ENCODE measurements at places on chromosomes 12 and 14.

DNA sequence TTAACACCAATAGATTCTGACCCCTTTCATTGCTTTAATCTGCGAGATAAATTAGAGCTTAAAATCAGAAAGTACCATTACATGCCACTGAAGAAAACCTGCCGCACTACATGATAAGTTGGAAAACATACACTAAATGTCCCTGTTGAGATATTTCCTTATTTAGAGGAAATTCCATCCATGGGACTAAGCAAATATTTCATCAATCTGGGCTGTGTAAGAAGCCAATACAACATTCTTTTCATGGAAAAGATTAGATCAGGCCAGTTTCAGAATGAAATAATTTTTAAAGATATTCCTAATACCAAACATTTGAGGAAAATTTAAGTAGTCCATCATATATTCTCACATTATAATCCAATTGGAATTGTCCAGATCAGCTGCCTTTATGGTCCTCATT, 112.8 kb downstream of the LLPH start:
- peak overlapping the region; percentile 84 for H3K27ac ChIP-seq
- H3K4me3 ChIP-seq: no peak overlapping the region
- no peaks in the 10 kb centered on the region for H3K4me1 ChIP-seq
- H3K27me3 ChIP-seq: no peaks in the 10 kb centered on the region
- no peak for DNase-seq

DNA sequence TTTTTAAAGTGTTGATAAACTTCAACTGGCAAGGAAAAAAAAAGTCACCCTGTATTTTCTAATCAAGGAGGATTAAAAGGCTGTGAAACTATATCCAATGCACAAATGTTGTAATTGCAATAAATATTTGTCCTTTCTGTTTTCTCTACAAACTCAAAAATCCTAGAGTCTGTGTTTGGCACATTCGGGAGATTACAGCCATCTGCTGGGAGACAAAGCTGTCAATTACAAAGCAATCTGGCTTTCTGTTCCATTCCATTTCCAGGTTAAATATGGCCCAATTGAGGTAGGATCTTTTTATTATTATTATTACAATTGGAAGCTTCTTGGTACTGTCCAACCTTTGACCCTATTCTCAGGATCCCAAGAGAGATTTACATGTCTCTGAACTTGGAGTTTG, 295.9 kb downstream of the DIO2 start:
- no peaks in the 10 kb centered on the region for H3K36me3 ChIP-seq
- DNase-seq: no peak
- no peaks in the 10 kb centered on the region for H3K4me1 ChIP-seq
- no peak overlapping the region for H3K27ac ChIP-seq
- no peak overlapping the region for H3K4me3 ChIP-seq

DNA sequence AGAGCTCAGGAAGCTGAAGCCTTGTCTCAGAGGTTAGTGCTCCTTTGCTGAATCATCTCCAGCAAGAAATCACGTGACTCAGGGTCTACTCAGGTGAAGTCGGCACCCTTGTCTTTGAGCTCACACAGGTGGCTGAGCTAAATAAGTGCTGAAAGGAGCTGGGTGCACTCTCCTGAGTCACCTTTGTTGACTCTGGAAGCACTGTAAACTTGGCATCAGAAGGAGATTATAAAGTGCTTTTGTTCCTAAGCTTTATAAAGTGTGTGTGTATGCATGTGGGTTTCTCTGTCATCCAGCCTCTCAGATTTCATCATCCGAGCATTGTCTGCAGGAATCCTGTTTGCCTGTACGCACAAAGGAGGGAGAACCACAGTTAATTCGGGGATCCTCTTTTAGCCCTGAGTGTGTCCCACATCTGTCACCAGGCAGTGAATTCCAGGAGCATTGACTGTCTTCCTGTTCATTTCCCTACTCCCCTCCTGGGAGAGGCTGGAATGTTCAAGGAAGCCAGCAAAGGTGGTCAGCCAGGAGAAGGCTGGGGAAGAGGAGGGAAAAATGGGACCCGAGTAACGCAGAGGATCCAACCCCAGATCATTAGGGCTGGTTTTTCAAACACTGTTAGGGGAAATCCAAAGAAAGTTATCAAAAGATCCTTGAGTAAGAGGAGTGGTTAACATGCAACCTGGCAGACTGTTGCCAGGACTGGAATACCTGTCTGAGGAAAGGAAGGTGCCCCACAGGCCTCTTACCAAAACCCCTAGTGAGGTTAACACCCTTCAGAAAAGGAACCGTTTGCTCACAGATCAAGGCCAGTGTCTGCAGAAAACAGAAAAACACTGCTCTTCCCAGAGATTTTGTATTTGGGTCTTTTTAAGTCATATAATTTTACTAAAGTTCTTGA, 157.5 kb upstream of the HIF1A start:
- H3K27me3 ChIP-seq: no peaks in the 10 kb centered on the region
- no peak for DNase-seq
- no peaks in the 10 kb centered on the region for H3K36me3 ChIP-seq

- H3K4me1 ChIP-seq: no peaks in the 10 kb centered on the region
- H3K36me3 ChIP-seq: no peaks in the 10 kb centered on the region
- DNase-seq: no peak
Observed at GRCh38 chr12:92444763-92445162, 258.0 kb upstream of the PLEKHG7 start.

DNA sequence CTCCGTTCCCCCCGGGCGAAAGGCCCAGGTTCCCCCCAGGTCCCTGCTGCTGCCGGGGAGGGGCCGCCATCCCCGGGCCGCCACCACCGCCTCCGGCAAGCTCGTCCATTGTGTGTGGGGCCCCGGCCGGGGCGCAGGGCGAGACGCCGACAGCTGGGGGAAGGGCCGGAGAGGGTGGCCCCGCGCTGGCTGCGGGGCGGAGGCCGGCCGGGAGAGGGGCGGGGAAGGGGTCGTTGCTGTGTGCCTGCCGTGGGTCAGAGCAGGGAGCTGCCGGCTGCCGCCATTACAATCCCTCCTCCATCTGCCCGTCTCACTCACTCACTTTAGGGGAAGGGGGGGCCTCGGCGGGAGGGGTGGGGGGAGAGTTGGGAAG, at the start of gene STRN3:
Gene STRN3, minus strand, starts transcription at position 303 of the 373 bp plus-strand sequence. Its CDS starts 194 bp downstream, at position 109.
- H3K27ac ChIP-seq: peak within 1 kb of the TSS; percentile 98
- H3K27me3 ChIP-seq: no peaks in the 10 kb centered on the region
- DNase-seq: no peak
- peaks cover 12% of the 10 kb centered on the region for H3K36me3 ChIP-seq

GRCh38 chr12:76929499-76929898, 50.7 kb upstream of the CSRP2 start:
- no peaks in the 10 kb centered on the region for H3K4me1 ChIP-seq
- DNase-seq: no peak
- H3K36me3 ChIP-seq: no peaks in the 10 kb centered on the region
- no peak overlapping the region for H3K27ac ChIP-seq
- no peak overlapping the region for H3K4me3 ChIP-seq

DNA sequence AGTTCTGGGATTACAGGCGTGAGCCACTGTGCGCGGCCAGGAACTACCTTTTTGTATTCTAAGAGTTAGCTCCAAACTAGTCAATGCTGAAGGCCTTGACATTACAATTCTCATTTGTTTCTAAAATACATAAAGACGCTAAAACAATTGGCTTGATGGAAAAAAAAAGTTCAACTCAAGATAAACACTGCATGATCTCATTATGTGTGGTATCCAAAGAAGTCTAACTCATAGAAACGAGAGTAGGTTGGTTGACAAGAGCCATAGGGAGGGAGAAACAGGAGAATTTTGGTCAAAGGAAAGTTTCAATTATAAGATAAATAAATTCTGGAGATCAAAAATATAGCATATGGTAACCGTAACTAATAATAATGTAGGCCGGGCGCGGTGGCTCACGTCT, 20.0 kb upstream of the RNF34 start:
- no peak overlapping the region for H3K4me3 ChIP-seq
- H3K4me1 ChIP-seq: no peaks in the 10 kb centered on the region
- no peaks in the 10 kb centered on the region for H3K27me3 ChIP-seq
- H3K36me3 ChIP-seq: no peaks in the 10 kb centered on the region
- no peak overlapping the region for H3K27ac ChIP-seq

GRCh38 chr14:31174433-31174832, 33.2 kb downstream of the HECTD1 start:
- no peak overlapping the region for H3K4me3 ChIP-seq
- H3K27ac ChIP-seq: no peak overlapping the region
- H3K36me3 ChIP-seq: peaks cover 32% of the 10 kb centered on the region

- H3K27ac ChIP-seq: peak overlapping the region; percentile 53
- no peaks in the 10 kb centered on the region for H3K4me1 ChIP-seq
- no peaks in the 10 kb centered on the region for H3K27me3 ChIP-seq
- H3K4me3 ChIP-seq: peak overlapping the region; percentile 92
- DNase-seq: no peak
Observed at GRCh38 chr12:77064896-77065360, 441 bp downstream of the E2F7 start.

GRCh38 chr12:57240066-57240921, 10.7 kb downstream of the STAC3 start:
- H3K36me3 ChIP-seq: no peaks in the 10 kb centered on the region
- H3K4me1 ChIP-seq: peaks cover 23% of the 10 kb centered on the region
- DNase-seq: peak; percentile 80
- H3K4me3 ChIP-seq: peak overlapping the region; percentile 72
- H3K27me3 ChIP-seq: peaks cover 19% of the 10 kb centered on the region

DNA sequence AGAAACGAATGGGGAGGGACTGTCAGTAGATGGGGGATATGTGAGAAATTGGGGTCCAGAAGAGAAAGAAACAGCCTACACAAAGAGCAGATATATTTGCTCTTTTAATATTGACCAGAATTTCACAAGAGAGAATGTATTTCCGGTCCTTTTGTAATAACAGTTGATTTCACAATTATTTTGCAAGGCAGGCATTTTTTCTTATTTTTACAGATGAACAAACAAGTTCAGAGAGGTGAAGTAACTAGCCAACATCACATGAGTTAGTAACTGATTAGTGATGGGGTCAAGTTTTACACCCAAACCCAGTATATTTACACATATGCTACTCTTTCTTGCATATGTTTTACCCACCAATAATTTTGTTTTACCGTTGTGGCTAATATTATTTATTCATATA, 188.2 kb downstream of the NAV3 start:
- no peak overlapping the region for H3K4me3 ChIP-seq
- H3K36me3 ChIP-seq: peaks cover 25% of the 10 kb centered on the region
- no peak for DNase-seq
- H3K27ac ChIP-seq: no peak overlapping the region

DNA sequence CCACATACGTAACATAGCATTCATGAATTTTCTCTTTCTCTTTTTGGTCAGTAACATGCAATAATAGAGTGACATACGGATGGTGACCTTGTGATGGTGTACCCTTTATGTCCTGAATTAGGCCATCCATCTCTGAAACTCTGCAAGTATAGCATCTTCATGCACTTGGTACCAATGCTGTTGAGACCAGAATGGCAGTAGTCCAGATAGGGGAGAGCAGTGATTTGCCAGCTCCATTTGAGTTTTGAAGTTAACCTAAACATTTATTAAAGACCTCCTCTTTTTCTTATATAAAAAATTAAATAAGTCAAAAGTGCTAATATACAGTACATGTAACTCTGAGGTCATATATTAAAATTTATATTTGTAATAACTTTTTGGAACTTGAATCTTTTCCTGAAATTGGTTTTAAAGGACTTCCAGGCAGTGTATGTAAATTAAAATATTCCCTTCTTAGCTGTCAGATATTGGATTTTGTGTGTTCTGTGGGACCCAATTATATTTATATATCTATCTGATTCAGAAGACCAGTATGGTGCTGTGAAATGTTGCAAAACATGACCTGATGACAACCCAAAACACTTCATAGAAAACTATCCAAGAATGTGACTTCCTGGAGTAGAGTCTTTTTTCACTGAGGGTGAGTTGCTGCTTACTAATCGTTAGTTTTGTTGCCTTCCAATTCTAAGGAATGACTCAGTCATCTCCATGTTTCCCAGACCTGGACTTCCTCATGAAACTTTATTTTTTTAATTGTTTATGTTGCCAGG, 3.5 kb downstream of the ELK3 start:
- H3K36me3 ChIP-seq: no peaks in the 10 kb centered on the region
- DNase-seq: no peak
- H3K4me3 ChIP-seq: no peak overlapping the region
- H3K27me3 ChIP-seq: no peaks in the 10 kb centered on the region
- peak overlapping the region; percentile 100 for H3K27ac ChIP-seq

DNA sequence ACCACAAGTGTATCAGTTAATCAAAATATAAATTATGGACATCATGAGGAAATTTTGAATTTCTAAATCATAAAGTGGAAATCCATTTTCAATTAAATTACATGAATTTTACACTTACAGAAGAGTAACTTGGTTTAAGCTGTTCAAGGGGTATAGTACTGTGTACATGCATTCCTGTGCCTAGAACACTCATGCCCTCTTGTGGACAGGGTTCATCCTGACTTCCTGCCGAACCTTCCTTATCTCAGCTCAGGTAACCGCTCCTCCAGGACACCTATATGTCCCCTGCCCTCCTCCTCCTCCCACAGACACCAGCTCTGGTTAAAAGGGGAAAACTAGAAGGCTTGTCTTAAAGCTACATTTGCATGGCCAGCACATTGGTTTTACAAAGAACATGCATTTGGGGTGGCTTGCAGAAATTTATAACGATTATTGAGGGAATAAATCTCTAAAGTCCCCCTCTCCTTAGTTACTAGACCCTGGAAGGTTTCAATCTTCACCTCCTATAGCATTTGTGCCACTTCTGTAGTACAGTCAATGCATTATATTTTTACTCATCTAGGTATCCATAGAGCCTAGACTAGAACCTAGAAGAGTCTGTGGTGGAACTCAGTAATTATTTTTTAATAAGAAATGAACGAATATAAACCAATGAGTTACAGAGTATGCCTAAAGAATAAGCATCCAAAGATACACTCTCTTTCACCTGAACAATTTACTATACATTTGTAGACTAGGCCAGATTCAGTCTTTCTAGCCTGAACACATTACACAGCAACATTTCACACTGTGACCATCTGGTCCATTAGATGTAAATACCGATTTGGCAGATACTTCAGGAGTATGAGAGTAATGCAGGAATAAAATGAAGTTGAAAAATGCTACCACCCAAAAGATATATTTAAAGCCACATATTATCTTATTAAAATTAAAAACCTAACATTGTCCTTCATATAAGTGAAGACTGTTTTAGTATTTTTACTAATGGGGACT, 345.6 kb downstream of the PAWR start:
- no peaks in the 10 kb centered on the region for H3K27me3 ChIP-seq
- H3K27ac ChIP-seq: no peak overlapping the region
- no peak overlapping the region for H3K4me3 ChIP-seq
